ENCODE measurements at places on chromosomes 2 and 18.

DNA sequence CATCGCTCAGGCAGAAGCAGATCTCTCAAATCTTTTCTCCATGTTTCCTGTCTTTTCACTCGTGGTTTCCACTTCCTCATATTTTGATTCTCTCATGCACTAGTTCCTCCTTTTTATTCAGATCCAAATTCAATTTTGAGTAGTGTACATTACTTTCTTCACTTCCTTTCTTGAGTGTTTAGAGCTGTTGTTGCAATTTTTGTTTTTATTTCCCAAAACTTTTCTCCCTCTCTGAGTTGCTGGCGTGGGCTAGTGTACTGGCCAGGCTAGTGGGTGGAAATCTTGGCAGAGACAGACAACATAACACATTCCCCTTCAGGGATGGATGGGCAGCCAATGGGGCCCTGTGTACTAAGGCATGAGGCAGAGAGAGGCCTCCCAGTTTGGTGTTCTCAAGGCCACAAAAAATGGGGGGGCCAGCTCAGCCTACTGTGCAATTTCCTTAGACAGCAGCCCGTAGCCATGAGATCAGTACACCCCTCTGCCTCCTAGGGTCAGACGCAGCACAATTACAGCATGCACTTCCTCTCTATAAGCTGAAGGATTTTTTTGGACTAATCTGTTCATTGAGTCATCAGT is 145.1 kb upstream of the PID1 start:
- no peak for DNase-seq

DNA sequence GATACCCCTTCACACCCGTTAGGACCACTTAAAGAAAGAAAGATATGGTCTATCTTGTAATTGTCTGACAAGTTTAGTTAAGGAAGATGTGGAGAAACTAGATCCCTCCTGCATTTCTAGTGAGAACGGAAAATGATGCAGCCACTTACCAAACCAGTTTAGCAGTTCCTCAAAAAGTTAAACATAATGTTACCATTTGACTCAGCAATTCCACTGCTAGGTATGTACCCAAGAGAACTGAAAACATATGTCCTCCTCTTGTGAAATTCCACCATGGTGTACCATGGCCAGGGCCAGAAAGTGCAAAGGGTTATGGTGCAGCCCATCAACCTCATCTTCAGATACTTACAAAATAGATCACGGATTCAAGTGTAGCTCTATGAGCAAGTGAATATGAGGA is 79.0 kb upstream of the ID2 start:
- DNase-seq, result no peak

DNA sequence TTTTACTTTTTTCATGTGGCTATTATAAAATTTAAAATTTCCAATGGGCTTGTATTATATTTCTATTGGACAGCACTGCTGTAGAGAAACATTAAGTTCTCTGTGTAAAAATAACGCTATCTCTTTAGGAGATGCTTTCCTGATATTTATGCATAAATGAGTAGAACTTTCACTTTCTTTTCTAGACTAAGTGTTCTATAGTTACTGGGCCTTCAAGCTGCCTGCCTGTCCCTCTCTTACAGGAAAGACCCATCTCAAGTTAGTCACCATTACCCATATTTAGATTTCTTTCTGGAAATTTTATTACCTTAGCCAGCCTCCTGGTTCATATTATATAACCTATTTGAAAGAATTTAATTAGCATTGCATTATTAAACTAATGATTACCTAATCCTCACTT is 4.8 kb downstream of the ITGA4 start:
- DNase-seq, result no peak

DNA sequence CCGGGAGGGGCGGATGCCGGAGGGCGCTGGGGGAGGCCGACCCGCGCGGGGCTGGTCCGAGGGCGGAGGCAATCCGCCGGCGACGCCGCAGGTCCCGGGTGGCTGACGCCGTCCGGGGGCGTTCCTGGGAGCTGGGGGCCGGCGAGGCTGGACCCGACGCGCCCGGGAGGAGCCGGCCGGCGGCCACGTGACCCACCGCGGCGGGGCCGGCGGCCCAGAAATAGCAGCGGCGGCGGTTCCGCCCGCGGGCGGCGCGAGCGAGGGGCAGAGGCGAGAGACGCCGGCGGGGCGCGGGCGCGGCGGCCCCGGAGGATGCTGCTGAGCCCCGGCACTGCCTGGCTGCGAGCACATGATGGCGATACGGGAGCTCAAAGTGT is at the start of gene RAB31:
RAB31 (plus strand) TSS at position 245 of the 377 bp plus-strand sequence; CDS start at position 350, 105 bp downstream.
- no peak for DNase-seq

DNA sequence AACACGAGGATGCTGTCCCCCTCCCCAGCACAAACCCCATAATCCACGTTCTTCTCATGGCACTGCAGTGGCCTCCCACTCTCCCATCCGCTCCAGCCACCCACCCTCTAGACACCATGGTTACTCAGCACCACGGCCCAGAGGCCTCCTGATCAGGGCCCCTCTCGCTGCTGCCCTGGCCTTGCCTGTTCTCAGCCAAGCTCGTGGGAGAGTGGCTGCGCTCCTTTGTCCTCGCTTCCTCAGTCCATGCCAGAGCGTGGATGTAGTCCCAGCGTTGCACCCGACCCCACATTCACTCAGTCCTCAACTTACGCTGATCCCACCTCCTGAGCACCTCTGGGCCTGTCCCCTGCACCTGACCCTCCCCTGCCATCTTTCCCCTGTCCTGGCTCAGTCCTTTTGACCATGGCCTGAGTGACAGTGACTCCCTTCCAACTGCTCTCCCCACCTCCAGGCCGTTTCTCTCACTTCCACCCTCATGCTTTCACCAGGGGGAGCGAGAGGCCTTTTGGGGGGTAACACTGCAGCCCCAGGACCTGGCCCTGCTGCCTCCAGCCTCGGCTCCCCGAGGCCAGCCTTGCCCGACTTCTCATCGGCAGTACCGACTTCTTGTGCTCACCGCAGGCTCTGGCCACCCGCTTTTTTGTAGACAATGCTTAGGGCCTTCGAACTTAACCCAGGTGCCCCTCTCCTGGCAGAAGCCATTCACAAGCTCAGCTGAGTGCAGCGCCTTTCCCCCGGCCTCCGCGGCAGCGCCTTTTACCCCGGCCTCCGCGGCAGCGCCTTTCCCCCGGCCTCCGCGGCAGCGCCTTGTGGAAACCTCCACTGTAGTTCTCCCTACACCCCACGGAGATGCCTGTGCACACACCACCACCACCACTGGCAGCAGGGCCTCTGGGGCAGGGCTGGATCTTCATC is 131.4 kb downstream of the CLIP4 start:
- DNase-seq, result no peak

DNA sequence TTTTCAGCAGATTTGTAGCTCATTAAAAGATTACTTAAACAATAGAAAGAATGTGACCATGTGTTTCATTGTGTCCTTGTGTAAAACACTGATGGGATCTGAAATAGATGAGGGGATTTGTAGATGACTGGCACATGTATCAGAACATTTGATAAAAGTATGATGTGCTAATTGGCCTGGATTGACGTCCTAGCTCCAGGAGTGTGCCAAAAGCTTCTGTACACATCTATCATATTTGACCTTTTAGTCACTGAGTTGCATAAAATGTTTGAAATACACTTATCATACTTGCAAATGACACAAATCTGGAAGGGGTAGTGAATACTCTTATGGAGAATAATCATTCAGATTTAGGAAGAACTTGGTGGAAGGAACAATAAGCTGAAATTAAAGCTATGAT is 778.5 kb downstream of the ERBB4 start:
- no peak for DNase-seq

GRCh38 chr2:204654669-204655068 is 109.4 kb downstream of the PARD3B start:
- DNase-seq, result no peak

DNA sequence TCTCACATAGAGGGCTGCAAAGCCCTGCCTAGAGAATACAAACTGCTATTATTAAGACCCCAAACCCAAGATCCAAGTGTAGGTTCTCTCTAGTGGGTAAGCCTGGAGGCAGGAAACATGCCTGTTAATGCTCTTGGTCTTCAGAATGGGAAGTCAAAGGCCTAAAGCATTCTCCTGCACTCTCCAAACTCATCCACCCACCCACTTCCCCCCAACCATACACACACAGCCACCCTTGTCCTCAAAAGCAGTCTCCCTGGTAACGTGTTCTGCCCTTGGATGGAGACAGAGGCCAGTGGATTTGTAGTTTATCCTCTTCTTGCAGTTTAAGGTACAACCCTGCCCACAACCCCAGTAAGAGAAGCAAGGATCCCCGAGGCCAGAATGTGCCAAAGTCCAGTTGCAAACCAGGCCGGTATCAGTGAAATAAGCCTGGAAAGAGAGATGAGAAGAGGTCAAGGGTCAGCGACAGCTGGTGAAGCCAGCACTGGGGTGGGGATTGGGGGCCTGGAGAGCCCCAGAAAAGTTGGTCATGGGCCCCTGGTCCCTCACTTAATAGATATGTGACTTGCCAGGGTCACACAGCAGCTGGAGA is 23.0 kb downstream of the TMEM247 start:
- DNase-seq, result no peak

DNA sequence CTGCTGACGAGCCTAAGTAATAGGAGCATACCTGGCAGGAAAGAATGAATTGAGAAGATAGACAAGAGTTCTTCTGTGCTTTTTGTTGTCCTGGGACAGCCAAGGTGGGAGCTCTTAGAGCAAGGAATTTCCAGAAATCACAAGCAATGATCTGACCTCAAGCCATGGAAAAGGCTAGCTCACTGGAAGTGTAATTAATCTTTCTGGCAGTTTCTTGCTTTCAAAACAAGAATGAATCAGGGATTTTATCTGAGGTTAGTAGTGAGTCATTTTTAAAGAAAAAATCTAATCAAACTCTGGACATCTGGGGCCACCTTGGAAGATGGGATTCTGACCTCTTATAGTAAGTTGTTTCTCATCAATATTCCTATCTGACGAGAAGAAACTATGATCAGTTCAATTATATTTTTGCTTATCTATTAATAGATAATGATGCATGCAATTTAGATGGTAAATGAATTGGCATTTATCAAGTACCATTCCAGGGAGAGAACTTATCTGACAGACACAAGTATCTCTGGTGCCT is 98.0 kb downstream of the ADCYAP1 start:
- no peak for DNase-seq

GRCh38 chr18:55501982-55502710 is 85.8 kb downstream of the TCF4 start:
- DNase-seq, result no peak

GRCh38 chr2:211396815-211397214 is 840.4 kb downstream of the CPS1 start:
- DNase-seq, result no peak

DNA sequence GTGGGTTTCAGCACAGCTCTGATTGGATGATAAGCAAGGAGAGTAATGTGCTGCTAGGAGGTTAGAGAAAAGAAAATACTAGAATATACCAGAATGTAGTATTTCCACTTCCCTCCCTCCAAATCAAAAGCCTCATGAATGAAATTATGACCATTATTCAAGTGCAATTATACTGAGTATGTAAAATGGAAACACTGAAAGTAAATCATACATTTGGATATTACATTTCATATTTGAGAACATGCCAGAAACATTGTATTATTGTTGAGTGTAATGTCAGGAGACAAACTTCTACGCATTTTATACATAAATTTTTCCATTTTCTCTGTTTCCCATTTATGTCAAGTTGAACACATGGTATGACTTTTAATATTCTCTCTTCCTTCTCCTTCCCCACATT is 942 bp upstream of the CETN1 start:
- DNase-seq, result no peak

GRCh38 chr2:144414324-144414845 is 105.5 kb downstream of the ZEB2 start:
- no peak for DNase-seq

DNA sequence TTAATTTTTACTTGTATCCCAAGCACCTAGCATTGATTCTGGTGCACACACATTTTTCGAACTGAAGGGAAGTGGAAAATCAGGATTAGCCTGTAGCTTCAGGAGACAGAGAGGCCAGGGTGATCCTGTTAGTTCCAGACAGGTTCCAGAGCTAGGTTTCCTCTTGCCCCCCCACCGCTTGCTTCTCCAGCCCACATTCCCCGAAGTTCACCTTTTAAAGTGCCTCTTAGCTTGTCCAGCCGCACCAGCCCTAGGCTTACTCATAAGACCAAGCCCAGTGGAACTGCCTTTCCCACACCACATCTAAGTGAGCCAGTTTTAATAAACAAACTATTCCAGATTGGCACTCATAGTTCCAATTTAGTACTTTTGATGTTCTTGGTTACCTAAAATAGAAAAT is 898.6 kb upstream of the KLHL29 start:
- no peak for DNase-seq

- DNase-seq, result no peak
Measured at GRCh38 chr2:112924821-112925220, 13.9 kb downstream of the IL37 start.

DNA sequence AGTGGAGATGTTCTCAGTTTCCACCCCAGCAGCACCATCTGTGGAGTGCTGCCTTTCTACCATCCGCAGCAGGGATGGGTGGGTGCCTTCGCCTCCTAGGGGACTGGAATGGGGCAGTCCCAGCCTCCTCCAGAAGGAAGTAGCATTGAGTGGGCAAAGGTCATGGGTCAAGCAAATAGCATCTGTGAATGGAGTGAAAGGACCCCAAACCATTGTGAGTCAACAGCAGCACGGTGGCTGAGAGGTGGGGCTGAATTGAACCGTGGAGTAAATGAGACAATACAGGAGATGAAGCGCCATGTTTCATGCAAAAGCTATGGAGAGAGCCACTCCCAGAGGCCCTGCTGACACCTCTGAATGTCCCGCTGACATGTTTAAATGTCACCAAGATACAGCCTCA is 9.7 kb downstream of the GPR55 start:
- DNase-seq, result no peak

DNA sequence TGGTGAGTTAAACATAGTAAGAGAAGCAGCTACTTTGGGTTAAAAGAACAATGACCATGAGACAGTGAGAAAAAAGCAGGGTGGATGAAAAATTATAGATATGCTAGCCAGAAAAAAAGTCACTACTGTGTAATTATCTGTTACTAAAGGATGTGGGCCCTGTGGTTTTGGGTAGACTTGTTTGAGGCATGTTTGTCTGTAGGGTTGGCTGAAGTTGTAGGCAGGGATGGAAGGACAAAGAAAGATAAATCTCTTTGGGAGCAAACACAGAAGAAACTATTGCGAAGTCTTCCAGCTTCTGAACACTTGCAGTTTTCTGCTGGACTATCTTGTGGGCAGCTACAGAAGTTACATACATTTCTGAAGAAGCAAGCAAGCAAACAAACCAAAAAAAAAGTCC is 28.2 kb downstream of the RND3 start:
- no peak for DNase-seq

DNA sequence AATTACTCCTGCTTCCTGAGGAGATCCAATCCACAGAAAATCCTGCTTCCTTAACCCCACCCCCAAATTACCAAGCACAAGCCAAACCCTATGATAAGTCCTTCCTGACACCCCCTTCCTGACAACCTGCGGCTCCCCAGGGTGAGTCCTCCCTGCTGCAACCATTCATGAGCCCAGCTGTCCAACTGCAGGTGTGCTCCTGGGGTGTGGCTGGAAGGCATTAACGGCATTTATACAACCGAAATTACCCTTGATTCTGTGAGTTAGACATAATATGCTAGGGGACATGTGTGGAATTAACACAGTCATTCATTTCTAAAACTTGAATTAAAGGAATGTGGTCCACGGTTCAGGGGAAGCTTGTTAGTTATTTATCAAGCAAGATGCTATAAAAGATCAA is 119.0 kb upstream of the ALKAL2 start:
- no peak for DNase-seq

Measured in activated T-helper 1 cell treated with anti-CD3 and anti-CD28 coated beads, Interleukin-2, amount 50 U/mL, for 16 hours (primary cell).